Effector CD4-positive, alpha-beta T cell (primary cell): ENCODE measurements at places on chromosomes 6 and 20.

DNA sequence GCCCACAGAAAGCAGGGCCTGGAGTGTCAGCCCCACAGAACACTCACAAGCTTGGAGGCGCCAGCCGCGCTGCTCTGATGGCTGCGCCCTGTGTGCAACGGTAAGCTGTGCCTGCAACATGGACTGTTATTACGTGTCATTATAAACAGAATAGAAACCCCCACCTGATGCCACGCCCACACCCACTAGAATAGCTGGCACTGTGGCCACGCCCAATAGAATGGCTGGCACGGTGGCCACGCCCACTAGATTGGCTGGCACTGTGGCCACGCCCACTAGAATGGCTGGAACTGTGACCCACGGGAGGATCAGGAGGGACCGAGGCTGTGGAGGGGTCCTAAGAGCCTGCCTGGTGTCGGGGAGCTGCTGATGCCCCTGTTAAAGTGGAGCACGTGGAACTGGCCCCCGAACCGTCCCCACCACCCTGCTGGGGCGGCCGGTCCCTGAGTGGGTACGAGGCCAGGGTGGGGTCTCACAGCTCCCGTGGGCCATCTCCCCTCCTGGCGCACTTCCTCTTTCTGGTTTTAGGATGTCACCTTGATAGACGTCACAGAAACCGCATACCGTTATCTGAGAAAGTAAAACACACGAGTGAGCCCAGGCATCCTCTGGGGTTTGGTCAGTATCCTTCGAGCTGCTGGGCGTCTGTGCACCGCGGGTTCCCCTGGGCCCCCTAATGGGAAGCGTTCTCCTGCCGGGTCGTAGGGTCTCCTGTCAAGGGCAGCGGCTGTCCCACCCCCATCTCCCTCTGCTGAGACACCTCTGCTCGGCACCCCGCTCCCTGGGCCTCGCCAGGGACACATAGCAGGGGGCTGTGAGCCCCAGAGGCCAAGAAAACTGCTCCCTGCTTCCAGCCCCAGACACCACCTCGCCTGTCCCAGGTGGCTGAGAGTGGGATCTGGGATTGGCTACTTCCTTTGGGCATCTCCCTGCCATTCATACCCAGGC, 25.4 kb downstream of the SLC17A9 start:
- DNase-seq: peak; percentile 77

DNA sequence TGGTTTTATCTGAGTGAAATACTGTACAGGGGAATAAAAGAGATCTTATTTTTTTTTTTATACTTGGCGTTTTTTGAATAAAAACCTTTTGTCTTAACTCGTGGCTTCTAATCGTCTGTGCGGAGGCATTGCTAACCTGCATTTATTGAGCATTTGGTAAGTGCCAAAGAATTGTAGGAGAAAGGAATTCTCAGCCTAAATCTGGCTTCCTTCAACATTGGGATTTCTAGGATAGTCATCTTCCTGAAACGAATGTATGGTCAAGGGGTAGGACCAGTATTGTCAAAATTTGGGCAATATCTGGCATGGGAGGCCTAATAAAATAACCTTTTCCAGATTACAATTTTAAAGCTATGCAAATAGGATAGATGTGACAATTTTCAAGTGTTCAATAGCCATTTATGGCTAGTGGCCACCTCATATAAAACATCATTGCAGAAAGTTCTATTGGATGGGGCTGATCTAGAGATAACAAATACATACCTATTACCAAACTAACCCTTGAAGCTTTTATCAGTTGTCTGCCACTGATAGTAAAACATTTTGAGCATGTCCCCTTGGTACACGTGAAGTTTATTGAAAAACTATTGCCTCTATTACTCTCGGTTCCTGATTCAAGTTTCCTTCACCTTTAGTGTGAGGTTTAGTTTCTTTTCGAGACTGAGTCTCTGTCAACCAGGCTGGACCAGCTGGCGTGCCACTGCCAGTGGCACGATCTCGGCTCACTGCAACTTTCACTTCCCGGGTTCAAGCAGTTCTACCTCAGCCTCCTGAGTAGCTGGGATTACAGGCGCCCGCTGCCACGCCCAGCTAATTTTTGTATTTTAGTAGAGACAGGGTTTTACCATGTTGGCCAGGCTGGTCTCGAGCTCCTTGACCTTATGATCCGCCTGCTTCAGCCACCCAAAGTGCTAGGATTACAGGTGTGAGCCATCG, 5.6 kb downstream of the PIM1 start:
- DNase-seq: no peak

GRCh38 chr6:110573136-110573535, 96.7 kb upstream of the SLC22A16 start:
- DNase-seq: no peak

DNA sequence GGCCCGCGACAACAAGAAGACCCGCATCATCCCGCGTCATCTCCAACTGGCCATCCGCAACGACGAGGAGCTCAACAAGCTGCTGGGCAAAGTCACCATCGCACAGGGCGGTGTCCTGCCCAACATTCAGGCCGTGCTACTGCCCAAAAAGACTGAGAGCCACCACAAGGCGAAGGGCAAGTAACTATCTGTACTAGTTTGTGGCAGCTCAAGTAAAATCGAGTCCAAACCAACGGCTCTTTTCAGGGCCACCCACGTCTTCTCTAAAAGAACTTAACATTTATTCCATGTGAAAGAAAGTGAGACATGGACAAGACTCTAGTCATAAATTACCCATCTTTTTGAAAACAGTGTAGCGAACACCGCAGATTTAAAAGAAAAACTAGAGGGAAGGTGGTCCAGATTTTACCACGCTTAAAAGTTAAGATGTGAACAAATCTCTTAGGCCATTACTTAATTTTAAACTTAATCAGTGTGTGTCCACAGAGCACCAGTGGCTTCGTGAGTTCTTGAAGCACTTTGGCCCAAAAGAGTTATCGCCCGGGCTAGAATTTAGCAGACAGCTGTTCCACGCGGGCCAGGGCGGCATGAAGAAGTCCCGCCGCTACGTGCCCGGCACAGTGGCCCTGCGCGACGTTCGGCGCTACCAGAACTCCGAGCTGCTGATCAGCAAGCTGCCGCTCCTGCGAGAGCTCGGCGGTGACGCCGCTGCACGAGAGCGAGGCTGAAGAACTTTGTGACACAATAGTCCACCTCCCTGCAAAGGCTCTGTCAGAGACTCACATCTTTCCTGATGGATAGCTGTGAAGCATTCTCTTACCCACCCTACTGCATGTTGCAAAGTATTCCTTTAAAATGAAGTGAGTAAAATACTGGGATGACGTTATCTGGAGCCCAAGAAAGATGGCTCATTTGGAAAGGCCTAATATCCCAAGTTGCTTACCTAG, 113.9 kb upstream of the PRSS16 start:
- DNase-seq: peak; percentile 63

DNA sequence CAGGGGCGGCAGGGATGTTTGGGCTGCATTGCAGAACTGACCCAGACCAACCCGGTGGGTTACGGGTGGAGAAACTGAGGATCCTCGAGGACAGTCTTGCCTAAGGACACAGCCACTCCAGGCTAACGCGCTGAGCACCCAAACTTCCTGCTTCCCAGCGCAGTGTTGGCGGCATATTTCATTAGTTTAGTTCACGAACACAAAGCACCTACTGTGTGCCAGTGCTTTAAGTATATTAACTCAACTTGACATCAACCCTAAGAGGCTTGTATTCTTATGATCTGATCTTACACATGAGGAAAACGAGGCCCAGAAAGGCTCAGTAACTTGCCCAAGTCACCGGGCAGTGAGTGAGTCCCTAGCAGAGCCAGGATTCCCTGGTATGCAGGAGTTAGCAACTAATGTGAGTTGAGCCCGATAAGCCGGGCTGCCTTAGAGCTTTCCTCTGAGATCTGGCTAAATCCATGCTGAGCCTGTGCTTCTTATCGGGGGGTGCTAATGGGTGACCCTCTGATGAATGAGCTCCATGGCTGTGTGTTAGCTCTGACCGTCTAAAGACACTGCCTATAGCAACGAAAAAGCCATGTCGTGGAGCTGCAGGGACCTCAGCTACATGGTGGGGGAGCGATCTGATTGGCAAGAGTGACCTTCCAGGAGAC, 92.7 kb downstream of the CD40 start:
- no peak for DNase-seq

DNA sequence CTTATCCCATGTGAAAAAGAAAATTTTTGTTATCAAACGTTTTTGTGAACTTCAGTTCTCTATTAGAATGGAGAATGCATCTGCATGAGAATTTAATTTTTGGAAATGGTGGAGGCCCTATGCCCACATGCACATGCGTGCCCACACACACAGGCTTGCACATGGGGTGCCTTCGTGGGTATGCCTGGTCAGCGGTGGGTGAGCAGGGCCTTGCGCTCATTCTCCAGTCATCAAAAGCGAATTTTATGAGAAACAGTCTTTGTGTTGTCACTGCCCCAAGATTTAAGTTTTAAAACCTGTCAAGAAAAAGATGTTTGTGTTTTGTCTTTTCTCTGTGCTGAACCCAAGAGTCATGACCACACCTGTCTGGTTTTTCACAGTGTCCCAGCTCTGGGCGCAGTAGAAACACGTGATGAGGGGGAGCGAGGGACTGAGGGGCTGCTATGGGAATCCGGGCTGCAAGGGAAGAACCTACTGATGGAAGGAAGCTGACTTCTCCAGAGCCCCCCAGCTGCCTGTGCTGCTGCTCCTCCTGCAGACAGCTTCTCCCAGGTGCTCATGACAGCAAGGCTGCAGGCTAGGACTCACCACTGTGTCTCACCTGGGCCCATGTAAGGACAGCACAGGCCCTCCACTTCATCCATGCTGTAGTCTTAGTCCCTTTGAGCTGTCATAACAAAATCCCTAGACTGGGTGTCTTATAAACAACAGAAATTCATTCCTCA, 153.6 kb downstream of the SYCP2 start:
- DNase-seq: no peak

DNA sequence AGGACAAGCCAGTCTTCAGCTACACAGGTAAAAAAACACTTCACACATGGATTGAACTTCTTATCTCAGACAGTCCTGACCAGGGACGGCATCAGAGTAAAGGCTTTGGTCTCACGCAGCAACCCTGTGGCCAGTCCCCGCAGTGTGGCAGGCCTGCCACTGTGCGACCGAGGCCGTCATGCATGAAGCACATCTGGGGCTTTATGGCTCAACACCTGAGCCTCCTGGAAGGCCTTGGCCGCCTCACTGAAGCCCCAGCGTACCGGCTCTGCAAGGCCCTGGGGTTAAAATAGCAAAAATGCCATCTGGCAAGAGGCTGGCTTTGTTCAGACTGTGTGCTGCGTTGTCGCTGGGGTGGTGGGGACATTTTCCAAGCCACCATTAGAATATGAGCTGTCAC, 32.8 kb downstream of the TBC1D7 start:
- no peak for DNase-seq

DNA sequence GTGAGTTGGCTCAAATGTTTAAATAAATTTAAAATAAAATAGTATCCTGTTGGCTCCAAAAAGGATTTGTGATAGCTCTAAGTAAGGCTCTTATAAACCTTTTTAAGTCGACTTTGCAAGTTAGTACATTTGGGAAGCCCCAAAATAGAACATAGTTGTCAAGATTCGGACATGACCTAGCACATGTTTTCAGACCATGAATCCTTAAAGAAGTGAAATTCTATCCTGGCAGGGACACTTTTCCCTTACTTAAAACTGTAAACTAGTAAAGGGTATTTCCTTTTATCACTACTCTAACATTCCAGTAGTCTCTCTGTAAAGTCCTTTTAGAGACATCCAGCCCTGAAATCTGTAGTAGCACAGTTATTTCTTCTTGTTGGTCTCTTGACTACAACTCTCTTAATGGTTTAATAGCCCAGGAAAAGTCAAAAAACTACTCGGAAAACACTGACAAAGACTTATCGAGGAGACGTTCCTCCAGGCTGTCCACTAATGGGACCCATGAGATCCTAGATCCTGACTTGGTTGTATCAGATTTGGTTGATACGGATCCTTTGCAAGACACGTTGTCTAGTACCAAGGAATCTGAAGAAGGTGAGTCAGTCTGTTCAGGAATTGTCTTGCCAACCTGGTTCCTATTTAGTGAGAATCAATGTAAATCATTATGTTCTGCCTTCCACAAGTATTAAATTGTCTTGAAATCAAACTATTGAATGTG, 83.6 kb downstream of the SCAND1 start:
- DNase-seq: no peak
